Large intestine (tissue), 12 donors: ENCODE measurements at places on chromosomes 2 and 18.

- no peak for DNase-seq
These were observed 2132.8 kb upstream of the CELF4 start for GRCh38 chr18:39698436-39698835.

GRCh38 chr2:237201461-237202287 is 116.0 kb downstream of the COPS8 start:
- DNase-seq: peak; percentile 70

GRCh38 chr2:62724886-62725711 is 19.6 kb downstream of the EHBP1 start:
- no peak for DNase-seq

GRCh38 chr18:28771849-28772248 is 594.9 kb upstream of the CDH2 start:
- no peak for DNase-seq

DNA sequence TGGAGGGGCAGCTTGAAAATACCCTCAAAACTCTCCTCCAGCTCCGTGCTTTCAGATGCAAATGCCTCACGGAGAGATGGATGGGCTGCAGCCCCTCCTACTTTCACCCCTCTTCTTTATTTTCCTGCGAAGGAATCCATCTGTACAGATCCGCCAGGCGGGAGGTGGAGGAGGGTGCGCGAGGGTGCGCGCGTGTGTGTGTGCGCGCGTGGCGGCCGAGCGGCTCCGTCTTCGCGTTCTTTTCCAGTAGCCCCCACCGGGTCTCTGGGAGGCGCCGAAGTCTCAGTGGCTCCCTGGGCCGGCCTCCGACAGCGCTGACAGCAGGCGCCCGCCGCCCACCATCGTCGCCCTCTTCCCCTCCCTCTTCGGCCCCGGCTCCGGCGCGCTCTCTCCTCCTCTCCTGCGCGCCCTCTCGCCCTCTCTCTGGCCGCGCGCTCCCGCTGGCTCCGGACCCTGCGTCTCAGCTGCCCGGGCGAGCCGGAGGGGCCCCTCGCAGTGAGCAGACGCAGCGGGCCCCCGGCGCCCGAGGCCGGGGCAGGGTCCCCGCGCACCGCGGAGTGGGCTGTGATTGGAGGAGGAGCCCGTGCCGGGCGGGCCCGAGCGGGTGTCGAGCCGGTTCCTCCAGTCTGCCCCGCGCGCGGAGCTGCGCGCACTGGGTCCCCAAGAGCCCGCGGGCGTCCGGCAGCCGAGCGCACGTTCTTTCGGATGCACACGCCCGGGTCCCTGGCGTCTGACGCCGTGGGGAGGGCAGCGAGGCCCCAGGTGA is at the start of gene CDH7:
Gene CDH7 (plus strand): TSS at position 624 of the 766 bp plus-strand sequence. CDS start 11,831 bp downstream, outside the sequence.
- DNase-seq: peak; percentile 68

GRCh38 chr2:75153221-75153620 is 46.1 kb downstream of the TACR1 start:
- peak; percentile 56 for DNase-seq

- no peak for DNase-seq
These were observed 195.9 kb downstream of the NEDD4L start for GRCh38 chr18:58239879-58240278.

GRCh38 chr18:48124857-48125626 is 194.6 kb upstream of the SMAD2 start:
- no peak for DNase-seq

GRCh38 chr2:85353876-85354285 is 447 bp downstream of the RETSAT start:
- DNase-seq: peak; percentile 86

- DNase-seq: no peak
These were observed 776.3 kb upstream of the POU3F3 start for GRCh38 chr2:104077573-104077972.

DNA sequence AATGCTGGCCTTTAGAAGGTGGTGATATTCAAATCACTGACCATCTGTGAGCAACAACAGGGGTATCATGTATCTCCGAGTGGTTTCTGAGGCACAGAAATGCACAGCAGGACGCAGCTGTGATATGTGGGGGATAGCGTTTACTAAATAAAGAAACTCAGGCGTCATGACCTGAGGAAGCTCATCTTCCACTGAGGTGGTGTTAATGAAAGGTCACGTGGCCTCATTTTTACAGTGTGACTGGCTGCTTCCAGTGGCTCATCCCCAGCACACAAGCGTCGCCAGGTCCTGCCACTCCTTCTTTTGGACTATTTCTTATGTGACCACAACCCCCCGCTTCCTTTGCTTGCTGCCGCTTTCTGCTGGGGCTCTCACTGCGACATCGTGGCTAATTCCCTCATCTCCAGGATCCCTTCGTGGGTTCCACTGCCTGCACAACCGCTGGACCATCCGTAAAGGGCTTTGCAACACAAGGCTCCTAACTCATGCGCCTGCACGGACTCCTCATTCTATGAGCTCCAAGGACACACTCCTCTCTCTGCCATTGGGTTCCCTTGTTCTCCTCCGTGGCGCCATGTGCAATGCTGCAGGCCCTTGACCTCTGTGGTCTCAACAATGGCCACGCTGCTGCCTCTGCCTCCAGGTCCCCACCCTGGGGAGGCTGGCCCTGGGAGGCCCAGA is 109.3 kb downstream of the MBP start:
- DNase-seq: no peak

DNA sequence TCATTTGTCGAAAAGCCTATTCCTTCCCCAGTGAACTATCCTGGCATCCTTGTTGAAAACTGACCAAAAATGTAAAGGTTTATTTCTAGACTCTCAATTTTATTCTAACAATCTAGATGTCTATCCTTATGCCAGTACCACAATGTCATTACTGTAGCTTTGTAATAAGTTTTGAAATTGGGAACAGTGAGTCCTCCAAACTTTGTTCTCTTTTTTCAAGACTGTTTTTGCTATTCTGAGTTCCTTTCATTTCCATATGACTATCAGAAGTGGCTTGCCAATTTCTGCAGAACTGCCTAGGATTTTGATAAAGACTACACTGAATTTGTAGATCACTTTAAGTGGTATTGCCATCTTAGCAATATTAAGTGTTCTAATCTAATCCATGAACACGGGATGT is 9.7 kb downstream of the STARD7 start:
- no peak for DNase-seq

- no peak for DNase-seq
These were observed 1.0 kb upstream of the ESPNL start for GRCh38 chr2:238098901-238099713.

- DNase-seq: no peak
These were observed 5.0 kb downstream of the CNDP1 start for GRCh38 chr18:74539289-74539688.

- DNase-seq: no peak
These were observed 99.9 kb downstream of the GALNT14 start for GRCh38 chr2:31038385-31038784.

- no peak for DNase-seq
These were observed 12.8 kb downstream of the RBFA start for GRCh38 chr18:80046961-80047541.

DNA sequence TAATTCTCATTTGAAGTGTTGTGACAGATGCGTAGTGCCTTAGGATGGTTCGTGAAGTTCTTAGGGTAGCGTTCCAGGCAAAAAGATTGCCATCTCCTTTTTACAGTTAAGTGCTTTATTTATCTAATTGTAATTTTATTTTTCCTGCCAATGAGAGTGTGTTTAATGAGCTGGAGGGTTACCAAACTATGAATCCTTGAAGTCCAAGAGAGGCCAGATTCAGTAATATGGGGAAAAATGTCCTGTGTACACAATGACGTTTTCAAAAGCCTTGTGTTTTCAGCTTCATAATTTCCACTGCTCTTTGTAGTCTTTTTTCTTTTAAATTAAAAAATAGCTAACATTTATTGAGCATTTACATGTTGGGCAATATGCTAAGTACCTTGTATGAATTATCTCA is 23.8 kb downstream of the ACYP2 start:
- no peak for DNase-seq

GRCh38 chr2:31266804-31267203 is 32.9 kb downstream of the EHD3 start:
- DNase-seq: no peak

GRCh38 chr2:71240794-71241193 is 13.9 kb upstream of the PAIP2B start:
- DNase-seq: no peak

DNA sequence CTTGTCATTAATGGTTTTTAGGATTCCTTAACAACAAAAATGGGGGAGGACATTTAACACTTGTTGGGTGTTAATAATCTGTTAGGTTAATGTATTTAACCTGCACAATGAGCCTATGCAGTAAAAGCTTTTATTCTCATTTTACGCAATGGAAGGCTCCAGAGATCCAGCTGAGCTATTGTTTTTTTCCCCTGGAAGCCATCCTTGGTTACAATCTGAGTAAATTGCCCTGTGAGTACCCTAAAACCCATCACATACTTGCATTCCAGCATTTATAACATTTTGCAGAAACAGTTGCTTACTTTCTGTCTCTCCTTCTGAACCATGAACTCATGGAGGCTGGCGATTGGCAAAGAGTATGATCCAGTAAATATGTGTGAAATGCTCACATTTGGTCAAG is 30.2 kb upstream of the DOCK10 start:
- no peak for DNase-seq

GRCh38 chr2:64327510-64328414 is 126.2 kb upstream of the LGALSL start:
- no peak for DNase-seq

- no peak for DNase-seq
These were observed 231.9 kb downstream of the GRB14 start for GRCh38 chr2:164389411-164389810.

DNA sequence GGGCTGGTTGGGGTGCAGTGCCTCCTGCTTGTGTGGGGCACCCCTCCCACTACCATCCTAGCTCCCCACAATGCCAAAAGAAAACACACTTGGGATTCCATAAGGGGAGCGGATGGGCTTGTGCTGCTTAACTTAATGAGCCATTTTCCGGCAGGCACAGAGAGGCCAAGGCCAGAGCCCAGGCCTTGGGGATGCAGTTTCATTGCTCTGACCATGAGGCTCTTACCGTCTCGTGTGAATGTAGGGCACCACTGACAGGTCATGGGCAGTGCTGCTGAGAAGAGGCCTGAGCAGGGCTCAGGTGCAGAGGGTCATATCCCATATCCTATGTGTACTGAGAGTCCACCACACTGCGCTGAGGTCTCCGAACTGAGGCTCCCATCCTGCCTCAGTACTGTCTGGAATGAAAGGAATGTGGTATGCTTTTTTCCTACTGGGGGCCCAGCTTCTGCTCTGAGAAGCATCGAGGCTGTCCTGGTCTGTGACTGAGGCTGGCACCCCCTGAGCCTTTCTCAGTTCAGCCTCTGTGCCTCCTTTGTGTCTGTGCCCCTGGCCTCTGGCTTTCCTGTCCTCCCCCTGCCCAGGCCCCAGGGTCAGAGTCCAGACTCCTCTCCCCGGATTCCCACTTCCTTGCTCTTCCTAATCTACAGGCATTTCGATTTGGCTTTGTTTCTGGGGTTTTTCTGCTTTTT is 45.2 kb upstream of the MAPRE3 start:
- peak; percentile 84 for DNase-seq

DNA sequence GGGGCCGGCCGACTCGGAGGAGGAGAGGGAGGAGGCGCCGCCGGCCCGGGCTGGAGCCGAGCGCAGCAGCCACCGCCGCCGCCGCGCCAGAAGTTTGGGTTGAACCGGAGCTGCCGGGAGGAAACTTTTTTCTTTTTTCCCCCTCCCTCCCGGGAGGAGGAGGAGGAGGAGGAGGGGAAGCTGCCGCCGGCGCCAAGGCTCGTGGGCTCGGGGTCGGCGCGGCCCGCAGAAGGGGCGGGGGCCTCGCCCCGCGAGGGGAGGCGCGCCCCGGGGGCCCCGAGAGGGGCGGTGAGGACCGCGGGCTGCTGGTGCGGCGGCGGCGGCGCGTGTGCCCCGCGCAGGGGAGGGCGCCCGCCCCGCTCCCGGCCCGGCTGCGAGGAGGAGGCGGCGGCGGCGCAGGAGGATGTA is 316 bp downstream of the CRIM1 start:
- DNase-seq: no peak

- no peak for DNase-seq
These were observed 593.7 kb downstream of the NRXN1 start for GRCh38 chr2:50438259-50438658.

- DNase-seq: no peak
These were observed 759.1 kb downstream of the TSN start for GRCh38 chr2:122514451-122514996.

- no peak for DNase-seq
These were observed 246.8 kb downstream of the IKZF2 start for GRCh38 chr2:212904646-212905045.

DNA sequence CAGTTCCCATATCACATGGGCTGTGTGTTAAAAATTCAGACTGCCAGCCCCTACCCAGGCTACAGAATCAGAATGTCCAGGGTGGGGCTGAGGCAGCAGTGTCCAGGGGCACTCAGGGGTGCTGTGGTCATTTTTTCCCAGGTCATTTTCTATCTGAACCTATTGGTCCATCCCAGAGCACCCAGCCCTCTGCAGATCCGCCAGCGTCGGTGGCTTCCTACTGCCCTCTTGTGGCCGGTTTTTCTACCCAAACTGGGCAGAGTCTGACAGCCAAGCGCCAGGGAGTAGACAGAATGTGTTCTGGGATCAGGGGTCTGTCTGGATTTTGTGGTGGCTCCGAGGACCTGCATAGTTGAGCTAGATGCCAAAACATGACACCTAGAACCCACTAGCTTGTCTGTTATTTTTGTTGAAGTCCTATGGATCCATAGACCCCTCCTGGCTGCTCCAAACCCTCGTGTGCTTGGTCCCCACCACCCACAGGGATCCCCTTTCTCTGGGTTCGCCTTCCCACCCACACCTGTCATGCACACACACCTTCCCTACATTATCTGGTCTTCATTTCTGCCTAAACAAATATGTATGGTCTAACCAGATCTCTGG is 34.1 kb upstream of the RMDN2 start:
- DNase-seq: peak; percentile 59

GRCh38 chr18:66136039-66136438 is 385.2 kb downstream of the CDH7 start:
- no peak for DNase-seq

- DNase-seq: no peak
These were observed 10.1 kb downstream of the BZW1 start for GRCh38 chr2:200821686-200822245.

DNA sequence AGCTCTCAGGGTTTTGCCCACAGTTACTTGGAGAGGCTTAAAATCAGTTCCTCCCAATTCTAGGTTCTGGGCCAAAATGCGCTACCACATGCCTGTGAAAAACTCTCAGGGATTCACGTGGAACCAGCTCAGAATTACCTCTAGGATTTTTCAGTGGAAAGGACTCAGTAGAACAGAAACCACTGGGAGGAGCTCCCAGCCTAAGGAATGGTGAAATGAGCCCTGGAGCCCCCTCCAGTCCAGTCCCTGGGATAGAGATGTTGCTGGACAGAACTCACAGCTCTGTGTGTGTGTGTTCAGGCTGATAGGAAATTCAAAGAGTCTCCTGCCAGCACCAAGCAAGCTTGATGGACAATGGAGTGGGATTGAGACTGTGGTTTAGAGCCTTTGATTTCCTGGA is 21.1 kb upstream of the SLC9A4 start:
- DNase-seq: no peak

GRCh38 chr2:181937473-181937872 is 45.9 kb downstream of the ITPRID2 start:
- no peak for DNase-seq

- no peak for DNase-seq
These were observed 104.3 kb downstream of the PRKCE start for GRCh38 chr2:45755585-45756335.

GRCh38 chr18:31156821-31157763 is 5.6 kb downstream of the DSC1 start:
- DNase-seq: peak; percentile 14

GRCh38 chr18:28961669-28962228 is 784.8 kb upstream of the CDH2 start:
- peak; percentile 16 for DNase-seq
